A549 treated with ZK216348 at 1 μM for 4 hours (cell line): ENCODE measurements at places on chromosomes 4 and X. TPM values are rescaled to one million over a fixed set of nuclear protein-coding genes. Genes with fewer than 3 reads are reported as not detected.

Gene GAGE12F
- total RNA-seq, result not detected in 5 replicates

Gene TKTL2
- total RNA-seq, result not detected in 5 replicates

Gene TEX13A
- total RNA-seq, result not detected in 5 replicates

Gene BMPR1B
- 4.9 to 7.7 TPM (median 6.4 TPM) in 5 replicates for total RNA-seq

Gene CHRDL1
- not detected in 5 replicates for total RNA-seq

Gene PNMA3
- total RNA-seq, result 0.07 to 0.31 TPM (median 0.20 TPM) in 5 replicates

Gene SLC25A4
- total RNA-seq, result 13.0 to 14.3 TPM (median 14.1 TPM) in 5 replicates

Gene GAGE2A
- not detected in 5 replicates for total RNA-seq

Gene TMEM271
- total RNA-seq, result not detected in 5 replicates

Gene KIAA1210
- not detected in 5 replicates for total RNA-seq

Gene CCDC149
- 0.93 to 2.3 TPM (median 1.6 TPM) in 5 replicates for total RNA-seq

Gene HEPH
- 0.03 TPM in 1 of 5 replicates, not detected in the others for total RNA-seq

Gene KCNE5
- 0.09 to 0.22 TPM (median 0.15 TPM) in 3 of 5 replicates, not detected in the others for total RNA-seq

Gene ASB11
- total RNA-seq, result not detected in 5 replicates

Gene CSAG3
- not detected in 5 replicates for total RNA-seq

Gene GPRASP1
- 0.22 to 0.42 TPM (median 0.34 TPM) in 5 replicates for total RNA-seq

Gene FTSJ1
- total RNA-seq, result 64.7 to 76.3 TPM (median 69.2 TPM) in 5 replicates

Gene KANTR
- 0.85 to 2.2 TPM (median 1.4 TPM) in 5 replicates for total RNA-seq
